ENCODE measurements at places on chromosomes 4 and X. TPM values are rescaled to one million over a fixed set of nuclear protein-coding genes. Genes with fewer than 3 reads are reported as not detected.

Gene EGF
- polyA plus RNA-seq, result not detected

Gene BRS3
- polyA plus RNA-seq, result not detected

Gene CT47B1
- polyA plus RNA-seq, result not detected

Gene SYTL5
- polyA plus RNA-seq, result not detected

Gene SSX4B
- not detected for polyA plus RNA-seq

Gene RBMXL3
- not detected for polyA plus RNA-seq

Gene IL9R
- polyA plus RNA-seq, result 2.0 TPM

Gene PHKA1
- not detected for polyA plus RNA-seq

Gene TNMD
- polyA plus RNA-seq, result not detected

Gene PCSK1N
- 15.3 TPM for polyA plus RNA-seq

Gene CLDN34
- polyA plus RNA-seq, result not detected

Gene ADGRL3
- polyA plus RNA-seq, result not detected

Gene RTL5
- not detected for polyA plus RNA-seq

Gene ZNF595
- polyA plus RNA-seq, result 3.0 TPM

Gene ALAS2
- polyA plus RNA-seq, result not detected

Gene HSFX1
- polyA plus RNA-seq, result not detected

Gene VEGFD
- not detected for polyA plus RNA-seq

Gene RNF150
- not detected for polyA plus RNA-seq

Gene PRKG2
- 1.5 TPM for polyA plus RNA-seq

Gene ADGRG2
- polyA plus RNA-seq, result not detected

All from CD4-positive, alpha-beta memory T cell (primary cell).